ENCODE measurements at places on chromosomes 6 and 20.

DNA sequence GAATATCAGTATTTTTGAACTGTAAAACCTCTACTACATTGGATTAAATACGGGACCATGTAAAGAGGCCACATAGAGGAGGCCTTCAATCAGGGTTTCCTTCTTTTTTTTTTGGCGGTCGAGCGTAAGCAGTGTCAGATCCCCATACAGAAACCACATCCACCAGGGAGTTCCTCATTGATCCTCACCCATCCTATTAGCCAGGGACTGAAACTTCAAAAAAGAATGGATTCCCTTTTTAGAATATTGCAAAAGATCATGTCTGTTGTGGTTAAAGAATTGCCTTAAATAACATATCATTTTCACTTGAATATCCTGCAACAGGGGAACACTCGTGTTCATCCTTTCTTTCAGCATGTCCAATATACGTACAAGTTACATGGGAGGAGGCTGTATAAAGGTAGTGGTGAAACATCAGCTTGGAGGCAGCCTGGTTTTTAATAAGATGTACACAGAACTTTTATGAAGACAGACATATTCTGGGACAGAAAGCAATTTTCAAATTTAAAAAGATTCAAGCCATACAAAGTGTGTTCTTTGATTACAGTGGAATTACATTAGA is 96.1 kb downstream of the PPP1R14C start:
- no peak for DNase-seq

- DNase-seq: no peak
Measured at GRCh38 chr20:9483131-9483530, 31.3 kb upstream of the LAMP5 start.

DNA sequence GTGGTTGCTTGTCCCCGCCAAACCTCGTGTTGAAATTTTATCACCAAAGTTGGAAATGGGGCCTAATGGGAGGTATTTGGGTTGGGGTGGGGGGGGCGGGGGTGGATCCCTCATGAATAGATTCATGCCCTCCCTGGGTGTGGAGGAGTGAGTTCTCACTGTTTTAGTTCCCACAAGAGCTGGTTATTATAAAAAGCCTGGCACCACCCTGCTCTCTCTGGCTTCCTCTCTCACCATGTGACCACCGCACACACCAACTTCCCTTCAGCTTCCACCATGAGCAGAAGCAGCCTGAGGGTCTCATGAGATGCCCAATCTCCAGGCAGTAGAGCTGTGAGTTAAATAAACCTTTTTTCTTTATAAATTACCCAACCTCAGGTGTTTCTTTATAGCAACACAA is 111.3 kb downstream of the PRDM1 start:
- DNase-seq: no peak

DNA sequence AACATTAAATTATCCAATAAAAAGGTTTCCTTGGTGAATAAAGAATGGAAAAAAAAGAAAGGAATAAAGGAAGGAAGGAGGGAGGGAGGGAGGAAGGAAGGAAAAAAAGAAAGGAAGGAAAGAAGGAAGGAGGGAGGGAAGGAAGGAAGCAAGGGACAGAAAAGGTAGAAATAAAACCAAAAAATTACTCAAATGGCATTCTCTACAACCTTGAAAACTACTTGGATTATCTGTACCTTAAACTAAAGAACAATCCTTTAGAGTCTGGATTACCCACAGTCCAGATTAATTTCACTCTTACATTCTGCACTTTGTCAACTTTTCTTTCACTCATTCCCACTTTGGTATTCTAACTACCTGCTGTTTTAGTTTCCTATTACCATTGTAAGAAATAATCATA is 361.8 kb upstream of the ADGRB3 start:
- DNase-seq: no peak

DNA sequence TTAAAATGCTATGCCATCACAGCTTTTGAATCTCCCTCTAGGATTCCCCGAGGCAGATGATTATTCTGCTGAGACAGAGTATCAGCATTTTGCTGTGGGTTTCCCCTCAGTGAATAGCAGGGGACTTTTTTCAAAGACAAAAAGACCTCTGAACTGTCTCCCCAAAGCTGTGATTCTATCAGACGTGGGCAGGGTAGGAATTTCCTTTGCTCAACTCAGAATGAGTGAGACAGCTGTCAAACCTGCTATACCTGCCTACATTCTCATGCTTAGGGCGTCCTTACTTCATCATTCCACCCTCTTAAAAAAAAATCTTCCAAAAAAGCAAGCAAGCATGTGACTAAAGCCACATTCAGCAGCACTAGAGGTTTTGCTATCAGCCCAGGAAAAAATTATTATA is 147.6 kb upstream of the FAM83B start:
- DNase-seq: no peak

GRCh38 chr6:124200661-124201060 is 397.0 kb downstream of the NKAIN2 start:
- DNase-seq: no peak

GRCh38 chr20:9829835-9830234 is 9.0 kb downstream of the PAK5 start:
- DNase-seq: no peak

- no peak for DNase-seq
Measured at GRCh38 chr6:113875470-113875869, 18.3 kb downstream of the MARCKS start.

GRCh38 chr6:116445102-116445501 is 16.1 kb upstream of the CALHM6 start:
- no peak for DNase-seq

GRCh38 chr6:81844686-81845085 is 92.2 kb upstream of the TENT5A start:
- no peak for DNase-seq

- no peak for DNase-seq
Measured at GRCh38 chr6:152223636-152224035, 413.5 kb downstream of the SYNE1 start.

GRCh38 chr20:17850684-17851026 is 117.9 kb downstream of the SNX5 start:
- DNase-seq: no peak

DNA sequence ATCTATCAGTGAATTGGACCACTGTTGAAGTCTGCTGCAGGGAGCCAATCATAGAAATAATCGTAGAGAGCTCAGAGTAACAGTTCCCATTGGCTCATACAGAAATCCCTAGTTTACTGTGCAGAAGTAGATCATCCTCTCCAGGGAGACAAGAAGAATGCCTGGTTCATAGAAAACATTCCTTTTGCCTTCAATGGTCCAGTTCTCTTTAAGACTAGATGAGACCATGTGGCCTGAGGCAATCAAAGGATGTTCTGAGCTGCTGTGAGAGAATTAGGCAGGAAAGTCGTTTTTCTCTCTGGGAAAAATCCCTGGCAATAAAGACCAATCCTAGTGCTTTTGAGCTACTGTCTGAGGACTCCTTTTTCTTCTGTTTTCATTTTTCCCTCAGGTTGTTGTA is 208.4 kb downstream of the CENPW start:
- no peak for DNase-seq

DNA sequence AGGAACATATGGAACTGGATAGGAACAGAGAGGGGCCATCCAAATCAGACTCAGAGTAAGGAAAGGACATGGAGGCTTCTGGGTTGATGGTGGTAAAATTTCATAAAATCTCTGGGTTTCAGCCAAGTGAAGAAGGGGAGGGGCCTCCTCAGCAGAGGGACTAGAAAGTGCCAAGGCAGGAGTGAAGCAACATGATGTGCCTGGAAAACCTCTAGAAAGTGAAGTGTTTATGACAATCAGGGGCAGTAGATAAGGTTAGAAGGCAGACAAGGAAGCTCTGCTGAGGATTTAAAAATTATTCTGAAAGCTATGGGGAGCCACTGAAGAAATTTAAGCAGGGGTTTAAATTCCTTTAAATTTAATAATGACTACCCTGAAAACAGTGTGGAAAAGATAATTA is 126.0 kb upstream of the TENT5A start:
- no peak for DNase-seq
